ENCODE measurements at places on chromosomes 6 and 20. TPM values are rescaled to one million over a fixed set of nuclear protein-coding genes. Genes with fewer than 3 reads are reported as not detected.
A peak's percentile ranks its signal among the peaks of the same experiment; 100 is the strongest.

SLC13A3 gene
- 2.0 TPM for total RNA-seq

DUSP22 gene
- total RNA-seq = 66.4 TPM

MUC22 gene
- total RNA-seq = not detected

TRIM31 gene
- 0.62 TPM for total RNA-seq

DNA sequence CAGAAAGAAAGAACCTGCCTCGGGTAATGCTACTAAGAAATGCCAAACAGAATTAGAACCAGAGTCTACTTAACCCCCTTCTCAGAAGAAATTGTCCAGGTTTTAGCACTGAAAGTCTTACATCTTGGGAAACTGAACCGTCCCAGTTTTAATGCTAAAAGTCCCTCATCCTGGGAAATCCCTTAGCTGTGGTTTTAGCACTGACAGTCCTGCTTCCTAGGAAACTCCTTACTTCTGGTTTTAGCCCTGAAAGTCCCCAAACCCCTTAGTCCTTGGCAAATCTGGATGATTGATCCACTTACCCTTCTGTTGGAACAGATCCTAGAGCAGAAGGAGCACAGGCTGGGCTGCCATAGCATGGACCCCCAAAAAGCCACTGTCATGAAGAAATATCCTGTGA, 4.8 kb upstream of the TMEM14A start:
- no peaks in the 10 kb centered on the region for H3K36me3 ChIP-seq
- H3K27me3 ChIP-seq = no peaks in the 10 kb centered on the region
- no peak overlapping the region for H3K4me3 ChIP-seq
- H3K4me1 ChIP-seq = peaks cover 20% of the 10 kb centered on the region
- no peak for DNase-seq

DNA sequence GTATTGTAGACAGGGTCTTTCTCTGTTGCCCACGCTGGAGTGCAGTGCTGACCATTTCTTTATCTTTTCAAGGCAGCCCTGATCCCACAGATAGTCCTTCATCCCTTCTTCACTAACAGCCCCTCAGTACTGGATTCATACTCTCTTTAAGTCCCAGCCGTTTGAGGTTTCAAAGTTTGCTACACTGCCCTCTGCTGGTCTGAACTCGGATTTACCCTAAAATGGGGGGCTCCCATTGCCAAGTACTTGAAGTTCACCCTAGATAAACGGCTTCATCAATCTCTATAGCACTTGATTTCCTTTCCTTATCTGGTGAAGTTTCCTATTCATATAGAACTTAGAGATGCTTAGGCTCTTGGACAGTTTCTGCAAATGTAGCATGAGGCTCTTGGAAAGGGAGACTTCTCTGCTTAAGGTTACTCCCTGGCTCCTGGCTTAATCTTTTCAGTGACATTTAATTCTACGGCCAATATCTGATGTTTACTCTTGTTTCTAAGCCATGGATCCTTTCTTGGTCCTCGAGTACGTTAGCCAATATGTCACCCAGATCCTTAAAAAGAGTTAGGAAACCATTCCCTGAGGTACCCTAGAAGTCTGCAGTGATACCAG, 21.4 kb upstream of the PREP start:
- no peaks in the 10 kb centered on the region for H3K36me3 ChIP-seq
- no peak overlapping the region for H3K27ac ChIP-seq
- H3K27me3 ChIP-seq = no peaks in the 10 kb centered on the region
- no peak for DNase-seq

DNA sequence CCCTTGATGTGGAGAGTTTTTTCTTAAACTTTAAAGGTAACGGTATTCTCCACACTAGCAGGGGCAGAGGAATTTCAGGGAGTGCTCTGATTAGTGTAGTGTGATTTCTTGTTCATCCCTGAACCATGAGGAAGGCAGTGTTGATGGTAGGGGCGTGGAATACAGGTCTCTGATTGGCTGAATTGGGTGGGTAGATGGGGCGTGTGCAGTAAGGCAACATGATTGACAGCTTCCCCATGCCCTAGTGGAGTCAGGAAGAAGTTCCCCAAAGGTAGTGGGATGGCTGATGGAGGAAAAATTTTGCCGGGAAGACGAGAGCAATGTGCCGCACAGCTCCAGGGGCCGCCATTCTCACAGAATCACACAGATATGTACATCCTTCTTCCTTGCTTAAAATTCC, 97.4 kb upstream of the SALL4 start:
- H3K4me1 ChIP-seq = no peaks in the 10 kb centered on the region
- no peaks in the 10 kb centered on the region for H3K36me3 ChIP-seq
- no peak overlapping the region for H3K4me3 ChIP-seq
- DNase-seq = no peak
- H3K27ac ChIP-seq = no peak overlapping the region

GRCh38 chr20:40233406-40233805, 455.6 kb downstream of the MAFB start:
- H3K27me3 ChIP-seq = no peaks in the 10 kb centered on the region
- no peaks in the 10 kb centered on the region for H3K4me1 ChIP-seq
- DNase-seq = no peak
- H3K4me3 ChIP-seq = no peak overlapping the region
- H3K27ac ChIP-seq = no peak overlapping the region

GRCh38 chr20:47610247-47610944, 108.7 kb downstream of the NCOA3 start:
- no peak overlapping the region for H3K4me3 ChIP-seq

DNA sequence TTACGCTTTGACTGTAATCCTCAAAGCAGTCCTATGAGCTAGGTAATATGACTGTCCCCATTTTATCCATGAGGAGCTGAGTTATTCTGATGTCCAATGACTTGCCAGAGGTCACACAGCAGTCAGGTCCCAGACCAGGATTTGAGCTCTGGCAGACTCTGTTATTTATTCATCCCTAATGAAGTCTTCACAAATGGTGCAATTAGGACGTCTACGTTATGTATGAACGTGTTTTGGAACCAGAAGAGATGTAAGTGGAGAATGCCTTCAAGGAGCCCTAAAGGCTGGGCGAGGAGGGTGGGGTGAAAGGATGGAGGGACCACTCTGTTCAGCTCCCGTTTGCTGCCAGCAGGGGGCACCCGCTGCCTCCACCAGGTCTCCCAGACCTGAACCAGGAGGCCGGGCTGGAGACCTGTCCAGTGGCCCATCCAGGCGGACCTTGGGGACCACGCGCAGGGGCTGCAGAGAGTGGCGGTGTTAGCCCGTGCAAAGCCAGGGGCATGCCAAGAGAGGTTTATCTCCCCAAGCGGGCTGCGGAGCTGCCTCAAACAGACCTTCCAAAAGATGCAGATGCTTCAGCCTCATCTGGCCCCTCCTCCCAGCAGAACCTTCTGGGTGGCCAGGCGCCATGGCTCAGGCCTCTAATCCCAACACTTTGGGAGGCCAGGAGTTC, 15.2 kb upstream of the ZNF335 start:
- no peaks in the 10 kb centered on the region for H3K4me1 ChIP-seq
- no peak overlapping the region for H3K4me3 ChIP-seq
- no peak overlapping the region for H3K27ac ChIP-seq
- no peaks in the 10 kb centered on the region for H3K36me3 ChIP-seq
- peak; percentile 87 for DNase-seq
- H3K27me3 ChIP-seq = peaks cover 16% of the 10 kb centered on the region

DNA sequence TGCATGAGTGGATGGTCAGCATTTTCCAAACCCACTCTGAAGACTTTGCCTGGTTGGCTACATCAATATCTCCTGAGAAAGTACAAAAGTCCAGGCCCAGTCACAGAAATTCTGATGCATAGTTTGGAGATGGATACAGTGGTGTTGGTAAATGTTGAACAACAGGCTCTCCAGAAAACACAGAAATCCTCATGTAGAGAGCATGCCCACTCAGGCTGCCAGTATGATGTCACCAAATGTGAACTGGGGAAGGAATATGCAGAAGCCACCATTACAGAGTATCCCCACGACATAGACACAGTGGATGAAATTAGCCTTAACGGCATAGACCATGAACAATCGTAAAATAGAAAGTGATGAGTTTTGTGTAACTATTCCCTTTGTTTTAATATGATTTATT, 97.1 kb upstream of the NXT1 start:
- H3K4me1 ChIP-seq = peaks cover 18% of the 10 kb centered on the region
- H3K36me3 ChIP-seq = no peaks in the 10 kb centered on the region
- H3K27ac ChIP-seq = no peak overlapping the region
- no peak for DNase-seq
- H3K27me3 ChIP-seq = peaks cover 4% of the 10 kb centered on the region

- no peak overlapping the region for H3K4me3 ChIP-seq
- DNase-seq = no peak
- H3K27me3 ChIP-seq = no peaks in the 10 kb centered on the region
Measured at GRCh38 chr6:113162739-113163138, 694.4 kb upstream of the MARCKS start.

DNA sequence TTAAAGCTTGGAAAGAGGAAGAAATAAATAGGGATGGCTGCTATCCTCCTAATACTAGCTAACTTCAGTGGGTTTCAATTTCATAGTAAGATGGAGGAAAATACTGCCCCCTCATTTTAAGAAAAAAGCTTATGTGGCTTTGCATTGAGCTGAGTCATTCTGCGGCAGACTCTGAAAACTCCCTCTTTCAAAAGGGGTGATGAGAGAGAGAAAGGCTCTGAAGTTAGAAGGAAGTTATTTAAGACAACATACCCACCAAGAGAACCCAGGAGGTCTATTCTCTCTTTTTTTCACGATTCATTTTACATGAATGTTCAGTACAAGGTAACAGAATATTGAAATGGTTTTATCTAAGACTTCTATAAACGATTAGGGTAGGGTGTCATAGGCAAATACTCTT, 4.5 kb downstream of the PRDM13 start:
- no peak overlapping the region for H3K4me3 ChIP-seq
- no peak overlapping the region for H3K27ac ChIP-seq
- H3K36me3 ChIP-seq = no peaks in the 10 kb centered on the region
- no peak for DNase-seq
- H3K27me3 ChIP-seq = peaks cover 99% of the 10 kb centered on the region

GRCh38 chr6:102149191-102149590, 755.7 kb downstream of the GRIK2 start:
- DNase-seq = no peak
- no peaks in the 10 kb centered on the region for H3K4me1 ChIP-seq
- no peak overlapping the region for H3K27ac ChIP-seq
- no peaks in the 10 kb centered on the region for H3K27me3 ChIP-seq
- H3K36me3 ChIP-seq = no peaks in the 10 kb centered on the region

GRCh38 chr20:58473453-58474425, 41.5 kb downstream of the APCDD1L start:
- H3K4me3 ChIP-seq = no peak overlapping the region
- H3K27ac ChIP-seq = no peak overlapping the region
- no peaks in the 10 kb centered on the region for H3K27me3 ChIP-seq
- no peaks in the 10 kb centered on the region for H3K4me1 ChIP-seq

DNA sequence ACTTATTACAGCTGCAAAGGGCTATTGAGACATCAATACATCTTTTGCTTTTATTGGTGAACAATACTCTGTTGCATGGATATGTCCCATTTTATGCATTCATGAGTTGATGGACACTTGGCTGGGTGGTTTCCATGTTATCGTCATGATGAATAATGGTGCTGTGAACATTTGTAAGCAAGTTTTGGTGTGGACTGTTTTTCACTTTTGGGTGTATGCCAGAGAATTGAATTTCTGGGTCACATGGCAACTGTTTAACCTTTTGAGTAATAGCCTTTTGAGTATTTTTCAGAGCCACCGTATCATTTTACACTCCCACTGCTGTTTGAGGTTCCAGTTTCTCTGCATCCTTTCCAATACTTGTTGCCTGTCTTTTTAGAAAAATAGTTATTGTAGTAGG, 107.0 kb downstream of the JARID2 start:
- peaks cover 41% of the 10 kb centered on the region for H3K4me1 ChIP-seq
- H3K27ac ChIP-seq = no peak overlapping the region
- H3K36me3 ChIP-seq = no peaks in the 10 kb centered on the region
- no peaks in the 10 kb centered on the region for H3K27me3 ChIP-seq

DNA sequence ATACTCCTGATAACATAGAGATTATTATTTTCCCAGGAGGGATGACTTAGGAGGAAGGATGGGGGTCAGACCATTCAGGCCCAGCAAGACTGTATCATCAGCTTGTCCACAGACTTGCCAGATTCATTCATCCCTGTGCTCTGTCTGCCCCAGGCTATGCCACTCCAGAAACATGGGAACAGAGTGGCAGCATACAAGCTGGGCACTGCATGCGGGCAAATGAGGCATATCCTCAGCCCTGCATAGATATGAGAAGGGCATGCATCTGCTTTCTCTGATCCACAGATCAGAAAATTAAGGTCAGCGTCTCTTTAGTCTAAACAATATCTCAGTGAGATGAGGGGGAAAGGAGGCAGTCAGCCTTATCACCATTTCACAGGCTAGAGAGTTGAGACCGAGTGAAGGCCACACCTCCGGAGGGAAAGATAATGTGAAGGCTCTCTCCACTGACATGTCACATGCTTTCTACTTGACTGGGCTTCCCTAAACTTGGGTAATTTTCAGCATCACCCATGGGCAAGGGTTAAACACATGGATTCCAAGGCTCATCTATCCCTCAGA, 140.5 kb downstream of the TFAP2B start:
- H3K4me1 ChIP-seq = no peaks in the 10 kb centered on the region
- H3K36me3 ChIP-seq = no peaks in the 10 kb centered on the region
- H3K27ac ChIP-seq = no peak overlapping the region
- H3K4me3 ChIP-seq = no peak overlapping the region
- DNase-seq = no peak

DNA sequence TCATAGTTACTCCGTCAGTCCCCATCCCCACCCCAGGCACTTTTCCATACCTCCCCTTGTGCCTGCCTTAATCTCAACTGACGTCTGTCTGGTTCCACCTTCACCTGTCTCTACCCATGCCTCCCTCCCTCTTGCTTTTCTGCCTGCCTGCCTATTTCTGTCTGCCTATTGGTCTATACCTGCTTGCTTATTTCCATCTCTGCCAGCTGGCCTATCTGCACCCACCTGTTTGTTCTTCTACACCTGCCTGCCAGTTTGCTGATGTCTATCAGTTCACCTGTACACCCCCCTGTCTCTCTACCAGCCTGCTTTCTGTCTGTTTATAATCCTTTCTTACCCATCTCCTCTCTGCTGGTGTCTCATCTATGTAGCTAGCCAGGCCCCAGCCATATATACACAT, 87.5 kb downstream of the RALGAPA2 start:
- H3K36me3 ChIP-seq = peaks cover 44% of the 10 kb centered on the region
- H3K4me3 ChIP-seq = no peak overlapping the region
- no peaks in the 10 kb centered on the region for H3K4me1 ChIP-seq
- H3K27me3 ChIP-seq = no peaks in the 10 kb centered on the region
- no peak for DNase-seq

GRCh38 chr6:53310771-53311585, 37.8 kb downstream of the ELOVL5 start:
- no peaks in the 10 kb centered on the region for H3K36me3 ChIP-seq
- DNase-seq = no peak

- no peaks in the 10 kb centered on the region for H3K4me1 ChIP-seq
- H3K27me3 ChIP-seq = no peaks in the 10 kb centered on the region
- H3K4me3 ChIP-seq = no peak overlapping the region
- DNase-seq = no peak
Measured at GRCh38 chr6:14406614-14407331, 289.2 kb downstream of the CD83 start.

DNA sequence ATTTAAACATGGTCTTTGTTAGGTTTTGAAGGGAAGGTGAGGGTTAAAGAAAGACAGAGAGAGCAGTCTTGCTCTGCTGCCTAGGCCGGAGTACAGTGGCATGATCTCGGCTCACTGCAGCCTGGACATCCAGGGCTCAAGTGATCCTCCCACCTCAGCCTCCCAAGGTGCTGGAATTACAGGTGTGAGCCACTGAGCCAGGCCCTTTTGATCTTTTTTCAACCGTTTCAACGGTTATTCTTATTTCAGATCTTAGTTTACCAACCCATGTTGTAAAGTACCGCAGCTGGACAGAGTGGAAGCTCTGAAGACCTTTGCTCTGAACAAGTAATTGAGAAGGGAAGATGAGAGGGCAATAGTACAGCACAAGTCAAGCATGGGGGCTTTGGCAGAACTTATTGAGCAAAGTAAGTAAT, 1.2 kb upstream of the SRPK1 start:
- H3K4me3 ChIP-seq = no peak overlapping the region
- H3K27me3 ChIP-seq = no peaks in the 10 kb centered on the region
- H3K36me3 ChIP-seq = no peaks in the 10 kb centered on the region
- DNase-seq = no peak

Data from lower lobe of right lung (tissue), 2 donors.